ENCODE measurements at places on chromosomes 5 and 9.

- peak; percentile 43 for DNase-seq
These were observed 16.8 kb downstream of the AKNA start for GRCh38 chr9:114370968-114371320.

GRCh38 chr5:73668486-73669111 is 42.6 kb downstream of the ARHGEF28 start:
- no peak for DNase-seq

DNA sequence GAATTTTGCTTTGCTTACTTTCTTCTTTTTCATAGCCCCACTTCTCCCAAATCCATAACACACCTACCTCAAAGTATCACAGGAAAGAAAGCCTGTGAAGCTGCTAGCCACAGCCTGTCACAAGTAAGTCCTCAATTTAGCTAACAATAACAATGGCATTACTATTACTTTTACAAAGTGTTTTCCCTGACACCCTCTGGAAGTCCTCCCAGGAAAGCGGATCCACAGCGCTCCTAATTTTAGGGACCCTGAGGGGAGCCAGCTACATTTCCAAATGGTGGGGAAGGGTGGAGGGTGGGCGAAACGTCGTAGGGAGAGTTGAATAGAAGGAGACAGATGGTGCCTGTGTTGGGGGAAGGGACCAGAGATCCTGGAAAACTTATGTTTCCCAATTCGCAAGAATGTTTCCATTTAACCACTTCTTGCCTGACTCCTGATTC is 523 bp upstream of the WWC1 start:
- no peak for DNase-seq

GRCh38 chr9:114425126-114425525 is 37.3 kb upstream of the AKNA start:
- DNase-seq: no peak

DNA sequence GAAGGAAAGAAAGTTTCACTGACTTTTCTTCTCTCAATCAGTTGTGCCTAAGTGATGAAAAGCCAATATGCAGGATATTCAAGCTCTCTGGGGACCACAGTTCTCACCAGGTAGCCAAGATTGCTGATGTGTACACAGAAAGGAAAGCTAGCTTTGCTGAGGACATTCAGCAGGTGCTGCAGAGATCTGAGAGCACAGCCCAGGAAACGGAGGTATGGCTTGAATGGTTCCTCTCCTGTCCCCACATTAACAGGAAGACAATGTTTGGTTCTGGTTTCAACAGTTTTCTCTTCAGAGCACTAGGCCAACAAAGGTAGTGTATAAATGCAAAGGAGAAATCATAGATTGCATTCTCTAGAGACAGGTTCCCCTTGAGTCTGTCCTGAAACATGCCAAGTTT is 69.6 kb downstream of the PTPDC1 start:
- no peak for DNase-seq

DNA sequence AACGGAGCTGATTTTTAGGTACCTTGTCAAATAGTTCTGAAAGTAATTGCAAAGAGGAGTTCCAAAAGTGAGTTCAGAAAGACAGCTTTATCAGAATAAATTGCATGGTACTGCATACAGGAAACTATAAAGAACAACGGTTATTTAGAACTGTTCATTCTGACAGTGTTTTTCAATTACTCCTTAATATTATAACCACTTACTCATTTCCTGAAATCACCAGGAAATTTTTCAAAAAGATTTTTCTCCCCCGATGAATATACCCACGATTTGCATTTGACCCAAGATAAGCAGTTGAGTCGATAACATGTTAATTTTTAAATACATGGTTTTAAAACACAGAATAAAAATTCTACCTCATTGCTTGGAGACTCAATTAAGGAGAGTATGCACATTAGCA is 9.4 kb downstream of the DOCK8 start:
- DNase-seq: no peak

DNA sequence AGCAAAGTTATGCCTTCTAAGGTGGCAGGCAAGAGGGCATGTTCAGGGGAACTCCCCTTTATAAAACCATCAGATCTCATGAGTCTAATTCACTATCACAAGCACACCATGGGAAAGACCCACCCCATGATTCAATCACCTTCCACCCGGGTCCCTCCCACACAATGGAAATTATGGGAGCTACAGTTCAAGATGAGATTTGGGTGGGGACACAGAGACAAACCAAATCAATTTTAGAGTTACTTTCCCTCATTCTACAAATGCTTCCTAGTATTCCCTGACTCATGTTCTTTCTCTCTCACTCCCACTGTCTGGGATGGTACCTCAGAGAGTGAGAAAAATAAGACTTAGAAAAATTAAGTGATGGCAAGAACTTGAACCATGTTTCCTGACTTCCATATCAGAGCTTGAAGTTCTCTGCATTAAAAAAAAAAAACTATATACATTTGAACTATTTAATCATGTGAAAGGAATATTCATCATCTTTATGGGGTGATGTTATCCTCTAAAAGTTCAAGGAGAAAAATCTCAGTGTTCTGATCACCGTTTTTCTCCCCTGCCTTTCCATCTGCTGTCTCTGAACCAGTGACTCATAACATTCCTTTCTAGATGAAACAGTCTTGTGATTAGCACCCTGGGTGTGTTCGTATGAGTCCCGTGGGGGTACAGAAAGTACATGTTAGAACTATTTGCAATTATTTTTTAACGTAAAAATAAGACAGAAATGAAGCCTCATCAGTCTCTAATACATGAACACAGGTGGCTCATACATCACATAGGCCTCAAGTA is 282.9 kb downstream of the SLF1 start:
- no peak for DNase-seq

GRCh38 chr5:97854871-97855762 is 672.1 kb upstream of the RIOK2 start:
- no peak for DNase-seq

DNA sequence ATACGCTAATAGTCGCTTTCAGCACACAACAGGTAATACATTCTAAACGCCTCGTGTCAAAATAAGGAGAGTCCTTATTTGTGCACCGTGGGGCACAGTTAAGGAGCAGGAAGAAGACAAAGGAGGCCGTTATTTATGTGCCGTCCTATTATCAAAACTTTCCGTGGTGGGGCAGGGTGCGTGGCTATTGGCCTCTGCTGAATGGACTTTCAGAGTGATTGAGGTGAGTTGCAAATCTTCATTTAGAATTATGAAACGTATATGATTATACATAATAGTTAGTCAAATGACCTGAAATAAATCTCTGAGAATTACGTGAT is 833 bp downstream of the C5orf24 start:
- DNase-seq: no peak

DNA sequence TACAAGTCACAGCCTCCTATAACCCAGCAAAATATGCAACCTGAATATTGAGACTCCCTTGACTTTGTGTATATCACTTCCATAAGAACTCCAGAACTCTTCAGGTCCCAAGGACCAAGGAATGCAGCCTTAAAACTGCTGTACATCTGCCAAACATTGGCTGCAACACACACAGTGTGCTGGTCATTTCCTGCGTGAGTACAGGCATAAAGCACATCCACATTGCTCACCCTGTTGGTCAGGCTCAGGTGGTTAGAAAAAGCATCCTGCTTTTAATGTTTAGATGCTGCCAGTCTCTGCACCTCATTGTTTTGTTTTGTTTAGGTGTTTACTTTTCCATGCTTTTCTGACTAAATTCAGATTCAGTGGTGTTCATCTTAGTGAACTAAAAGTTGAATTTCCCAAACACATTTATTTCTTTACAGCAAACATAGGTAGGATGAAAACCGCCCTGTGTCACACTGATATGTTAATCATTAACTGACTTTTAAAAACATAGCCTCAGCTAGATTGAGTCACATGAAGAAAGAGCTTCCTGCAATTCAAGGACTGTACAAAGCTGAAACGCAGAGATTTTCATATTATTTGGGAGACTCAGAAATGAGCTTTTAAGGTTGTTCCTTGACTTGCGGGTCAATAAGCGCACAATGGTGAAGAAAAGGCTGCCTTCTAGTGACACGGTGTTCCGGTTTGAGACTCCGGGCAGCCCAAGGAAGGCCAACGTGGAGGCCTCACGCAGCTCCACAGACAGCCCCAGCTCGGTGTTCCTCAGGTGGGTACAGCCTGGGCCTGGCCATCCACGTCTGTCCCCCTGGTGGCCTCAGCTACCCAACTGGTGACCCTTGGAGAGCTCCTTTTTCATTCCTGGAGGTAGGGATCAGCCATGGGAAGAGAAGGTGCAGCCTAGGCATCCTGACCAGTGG is 52.2 kb upstream of the GRAMD2B start:
- DNase-seq: no peak

- no peak for DNase-seq
These were observed 2375.8 kb downstream of the MAT2B start for GRCh38 chr5:165881259-165881658.

DNA sequence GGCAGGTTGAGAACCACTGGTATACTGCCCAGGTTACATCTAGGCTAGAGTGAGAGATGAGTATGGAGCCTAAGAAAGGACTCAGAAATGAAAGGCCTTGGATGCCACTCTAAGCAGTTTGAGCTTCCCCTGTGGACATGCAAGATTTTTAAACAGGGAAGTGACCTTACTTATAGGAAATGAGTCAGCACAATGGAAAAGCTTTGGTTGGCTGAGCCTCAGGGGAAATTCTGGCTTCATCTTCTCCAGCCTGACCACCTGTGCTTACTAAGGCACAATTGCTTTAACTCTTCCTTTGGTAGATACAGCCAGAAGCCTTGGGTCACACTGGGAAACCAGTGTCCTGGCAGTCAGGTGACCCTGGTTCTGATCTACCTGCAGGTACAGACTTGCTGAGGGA is 380.2 kb upstream of the ZNF462 start:
- no peak for DNase-seq

Data from WERI-Rb-1 (cell line).